ENCODE measurements at places on chromosomes 13 and 19.

GRCh38 chr19:18233224-18233825 lies 7.1 kb upstream of the PDE4C start:
- no peaks in the 10 kb centered on the region for H3K4me1 ChIP-seq
- H3K4me3 ChIP-seq = no peak overlapping the region
- no peak overlapping the region for H3K27ac ChIP-seq
- H3K27me3 ChIP-seq = peaks cover 20% of the 10 kb centered on the region

DNA sequence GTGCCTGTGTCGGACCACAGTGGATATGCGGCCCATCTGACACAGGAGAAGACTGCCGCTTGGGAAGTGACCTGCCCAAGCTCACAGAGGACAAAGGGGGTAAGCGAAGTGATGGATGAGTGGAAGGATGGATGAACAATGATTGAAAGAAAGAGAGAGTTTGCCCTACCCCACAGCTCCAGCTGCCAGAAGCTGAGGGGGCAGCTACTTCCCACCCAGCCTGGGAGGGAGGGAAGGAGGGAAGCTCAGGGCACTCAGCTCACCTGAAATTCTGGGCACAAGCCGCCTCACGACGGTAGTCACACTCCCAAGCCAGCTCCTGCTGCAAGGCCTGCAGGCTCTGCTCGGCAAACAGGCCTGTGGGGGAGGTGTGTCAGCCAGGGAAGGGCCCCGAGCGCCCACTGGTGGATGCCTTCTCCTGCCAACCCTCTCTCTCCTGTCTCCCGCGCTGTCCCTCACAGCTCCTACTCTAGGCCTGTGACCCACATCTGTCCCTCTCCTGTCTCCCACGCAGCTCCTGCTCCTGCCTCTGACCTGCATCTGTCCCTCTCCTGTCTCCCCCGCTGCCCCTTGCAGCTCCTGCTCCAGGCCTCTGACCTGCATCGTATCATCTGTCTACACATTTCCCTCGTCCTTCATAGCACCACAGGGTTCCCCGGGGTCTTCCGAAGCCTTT lies 12.0 kb upstream of the NUMBL start:
- no peaks in the 10 kb centered on the region for H3K27me3 ChIP-seq
- no peak for DNase-seq
- H3K4me3 ChIP-seq = no peak overlapping the region
- H3K36me3 ChIP-seq = peaks cover 26% of the 10 kb centered on the region
- H3K4me1 ChIP-seq = no peaks in the 10 kb centered on the region

DNA sequence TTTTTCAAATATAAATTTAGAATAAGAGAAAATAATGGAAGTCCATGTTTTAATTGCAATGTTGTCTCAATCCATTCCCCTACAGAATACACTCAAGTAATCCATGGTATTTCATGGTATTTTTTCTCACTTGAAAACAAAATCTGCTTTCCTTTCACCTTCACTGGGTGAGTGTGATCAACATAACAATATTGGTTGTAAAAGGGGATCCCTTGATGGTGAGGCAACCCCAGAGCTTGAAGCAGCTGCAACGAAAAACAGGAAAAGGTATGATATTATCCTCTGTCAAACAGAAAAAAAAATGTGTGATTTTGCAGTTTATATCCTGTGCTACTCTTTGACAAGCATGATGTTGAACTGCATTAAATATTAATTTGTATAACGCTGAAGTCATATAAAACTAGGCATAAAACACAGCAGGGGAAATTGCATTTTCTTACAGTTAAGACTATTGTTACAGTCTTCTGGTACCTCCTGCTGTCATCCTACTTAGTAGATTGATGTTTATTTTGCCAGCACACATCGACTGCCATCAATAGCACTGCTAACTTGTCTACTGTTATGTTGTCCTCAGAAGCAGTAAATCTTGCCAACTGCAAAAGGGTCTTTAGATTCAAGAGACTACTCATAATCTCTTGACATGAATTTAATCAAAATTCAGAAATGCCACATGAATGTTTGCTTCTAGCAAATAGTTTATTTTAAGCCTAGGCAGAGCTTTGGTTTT lies 373.1 kb upstream of the MIR17HG start:
- H3K36me3 ChIP-seq = no peaks in the 10 kb centered on the region
- H3K27ac ChIP-seq = no peak overlapping the region
- DNase-seq = no peak
- no peaks in the 10 kb centered on the region for H3K27me3 ChIP-seq
- H3K4me3 ChIP-seq = no peak overlapping the region

- no peak overlapping the region for H3K27ac ChIP-seq
- H3K27me3 ChIP-seq = peaks cover 14% of the 10 kb centered on the region
- peaks cover 8% of the 10 kb centered on the region for H3K4me1 ChIP-seq
- no peak overlapping the region for H3K4me3 ChIP-seq
- no peaks in the 10 kb centered on the region for H3K36me3 ChIP-seq
- no peak for DNase-seq
Observed at GRCh38 chr19:5154129-5154798, 185.4 kb downstream of the KDM4B start.

DNA sequence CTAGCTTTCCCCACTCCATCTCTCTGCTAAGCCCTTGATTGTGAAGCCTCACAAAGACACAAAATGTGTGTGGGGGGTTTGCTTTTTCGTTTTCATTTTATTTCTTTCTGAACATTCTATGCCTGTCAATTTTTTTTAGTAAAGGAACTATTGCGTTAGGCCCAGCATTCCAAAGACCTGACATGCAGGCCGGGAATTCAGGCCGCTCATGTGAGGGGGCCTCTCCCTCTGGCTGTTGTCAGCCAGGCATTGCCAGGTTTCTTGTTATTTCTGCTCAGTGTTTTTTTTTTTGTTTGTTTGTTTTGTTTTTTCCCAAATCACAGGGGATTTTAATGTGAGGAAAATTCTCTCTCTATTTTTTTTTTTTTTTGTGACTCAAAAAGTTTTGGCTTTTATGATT lies 10.3 kb upstream of the MEDAG start:
- no peaks in the 10 kb centered on the region for H3K36me3 ChIP-seq
- peaks cover 52% of the 10 kb centered on the region for H3K4me1 ChIP-seq
- DNase-seq = peak; percentile 74
- peak overlapping the region; percentile 45 for H3K4me3 ChIP-seq
- H3K27ac ChIP-seq = peak overlapping the region; percentile 85

DNA sequence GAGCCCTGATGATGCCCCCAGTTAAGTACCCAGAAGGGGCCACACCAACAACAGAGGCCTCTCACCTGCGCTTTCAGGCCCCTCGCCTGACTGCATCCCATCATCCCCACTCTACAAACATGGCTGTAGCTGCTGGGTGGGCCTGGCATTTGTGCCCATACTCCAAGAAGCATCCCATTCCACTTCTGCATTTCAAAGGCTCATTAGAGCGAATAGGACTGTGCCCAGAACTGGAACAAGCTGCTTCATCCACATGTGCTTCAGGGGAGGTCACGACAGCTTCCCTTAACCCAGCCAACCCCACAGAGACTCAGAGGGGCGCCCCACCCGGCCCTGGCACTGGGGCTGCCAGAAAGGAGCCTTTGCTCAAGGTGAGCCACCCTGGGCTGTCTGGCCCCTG lies 156.9 kb downstream of the SIPA1L3 start:
- H3K27ac ChIP-seq = peak overlapping the region; percentile 56
- peaks cover 34% of the 10 kb centered on the region for H3K4me1 ChIP-seq
- H3K36me3 ChIP-seq = no peaks in the 10 kb centered on the region
- no peak for DNase-seq
- no peaks in the 10 kb centered on the region for H3K27me3 ChIP-seq
- no peak overlapping the region for H3K4me3 ChIP-seq

DNA sequence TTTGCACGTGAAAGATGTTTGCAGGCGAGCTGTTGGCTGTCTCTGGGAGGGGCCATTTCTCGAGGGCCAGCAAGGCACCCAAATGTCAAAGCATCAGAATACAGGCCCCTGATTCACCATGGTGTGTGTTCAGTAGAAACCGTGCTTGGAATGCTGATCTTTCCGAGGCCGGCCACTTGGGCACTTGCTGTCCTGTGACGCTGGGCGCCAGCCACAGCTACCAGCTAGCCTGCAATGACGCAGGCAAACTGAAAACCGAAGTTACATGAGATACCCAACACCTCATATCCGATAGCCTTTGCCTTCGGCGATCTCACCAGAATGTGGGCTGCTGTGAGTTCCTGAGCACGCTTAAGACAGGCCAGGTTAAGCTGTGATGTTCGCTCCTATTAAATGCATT lies 12.0 kb downstream of the THOP1 start:
- peaks cover 2% of the 10 kb centered on the region for H3K27me3 ChIP-seq
- no peak overlapping the region for H3K4me3 ChIP-seq
- H3K27ac ChIP-seq = no peak overlapping the region
- peaks cover 14% of the 10 kb centered on the region for H3K36me3 ChIP-seq

- H3K4me1 ChIP-seq = peaks cover 9% of the 10 kb centered on the region
- peaks cover 3% of the 10 kb centered on the region for H3K27me3 ChIP-seq
- peaks cover 13% of the 10 kb centered on the region for H3K36me3 ChIP-seq
- DNase-seq = no peak
- no peak overlapping the region for H3K27ac ChIP-seq
- H3K4me3 ChIP-seq = no peak overlapping the region
Observed at GRCh38 chr19:18348171-18348570, 7.8 kb downstream of the PGPEP1 start.

DNA sequence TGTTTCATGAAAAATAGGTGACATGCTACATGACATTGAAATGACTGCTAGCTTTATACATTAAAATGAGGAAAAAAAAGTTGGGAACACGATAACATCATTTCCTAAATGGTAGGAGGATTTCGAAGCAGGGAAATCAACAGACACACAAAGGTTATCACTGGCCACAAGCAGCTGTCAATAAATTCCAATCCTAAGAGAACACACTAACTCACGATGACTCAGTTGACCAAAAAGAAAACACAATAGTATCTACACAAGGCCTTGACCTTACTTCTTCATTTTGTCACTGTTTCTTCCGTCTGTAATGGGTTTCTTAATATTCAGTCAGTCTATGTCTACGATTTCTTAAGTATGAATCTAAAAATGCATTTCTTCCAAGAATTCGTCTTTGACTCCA lies 36.5 kb downstream of the STARD13 start:
- H3K4me3 ChIP-seq = peak overlapping the region; percentile 63
- peaks cover 80% of the 10 kb centered on the region for H3K4me1 ChIP-seq
- H3K36me3 ChIP-seq = peaks cover 53% of the 10 kb centered on the region
- H3K27me3 ChIP-seq = no peaks in the 10 kb centered on the region
